ENCODE measurements at places on chromosomes 16 and 17.
A peak's percentile ranks its signal among the peaks of the same experiment; 100 is the strongest.

DNA sequence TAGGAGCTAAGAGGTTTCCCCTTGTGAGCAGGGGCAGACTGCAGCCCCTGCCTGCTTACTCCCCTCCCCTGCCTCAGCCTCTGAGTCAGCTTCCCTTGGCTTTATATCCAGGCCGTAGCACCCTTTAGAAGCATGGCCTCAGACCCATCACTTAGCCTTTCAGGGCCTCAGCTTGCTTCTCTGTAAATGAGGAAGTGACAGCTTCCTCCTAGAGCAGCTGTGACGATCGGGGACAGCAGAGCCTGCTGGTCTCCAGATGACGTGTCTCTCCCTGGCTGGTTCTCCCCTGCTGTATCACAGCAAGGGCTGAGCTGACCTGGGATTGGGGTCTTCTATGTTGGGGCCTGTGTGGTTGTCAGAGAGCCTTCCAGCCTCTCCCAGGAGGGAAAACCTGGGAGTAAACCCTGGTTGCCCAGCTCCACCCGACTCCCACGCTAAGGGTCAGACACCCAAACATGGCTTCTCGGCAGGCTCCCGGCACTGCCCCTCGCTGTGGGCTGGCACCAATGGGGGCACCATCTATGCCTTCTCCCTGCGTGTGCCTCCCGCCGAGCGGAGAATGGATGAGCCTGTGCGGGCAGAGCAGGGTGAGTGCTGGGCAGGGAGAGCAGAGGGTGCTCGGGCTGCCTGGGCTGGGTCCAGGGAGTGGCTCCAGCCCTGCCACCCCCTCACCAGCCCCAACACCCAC lies 16.3 kb upstream of the MYO15B start:
- no peaks in the 10 kb centered on the region for H3K27me3 ChIP-seq
- no peaks in the 10 kb centered on the region for H3K36me3 ChIP-seq
- no peak overlapping the region for H3K4me3 ChIP-seq

DNA sequence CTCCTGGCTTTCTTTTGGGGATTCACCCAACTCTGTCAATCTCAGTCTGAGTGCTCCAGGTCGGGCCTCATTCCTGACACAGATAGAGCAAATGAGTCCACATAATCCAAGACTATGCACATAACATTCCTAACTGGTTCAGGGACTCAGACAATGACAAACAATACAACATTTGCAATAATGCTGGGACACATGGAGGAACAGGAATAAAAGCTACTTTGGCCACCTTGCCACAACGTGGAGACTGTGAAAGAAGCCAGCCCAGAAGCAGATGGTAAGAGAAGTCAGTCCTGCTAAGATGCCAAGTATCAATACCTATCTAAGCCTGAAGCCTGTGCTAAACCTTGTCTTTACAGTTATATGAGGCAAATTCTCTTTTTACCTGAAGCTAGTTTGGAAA lies 39.0 kb downstream of the GLG1 start:
- H3K36me3 ChIP-seq, result no peaks in the 10 kb centered on the region
- peaks cover 34% of the 10 kb centered on the region for H3K4me1 ChIP-seq
- DNase-seq, result no peak
- no peak overlapping the region for H3K4me3 ChIP-seq
- H3K27ac ChIP-seq, result no peak overlapping the region

- no peak overlapping the region for H3K4me3 ChIP-seq
- H3K4me1 ChIP-seq, result no peaks in the 10 kb centered on the region
- H3K27me3 ChIP-seq, result no peaks in the 10 kb centered on the region
- H3K27ac ChIP-seq, result no peak overlapping the region
- H3K36me3 ChIP-seq, result no peaks in the 10 kb centered on the region
Measured at GRCh38 chr17:62910277-62910676, 55.8 kb upstream of the TANC2 start.

DNA sequence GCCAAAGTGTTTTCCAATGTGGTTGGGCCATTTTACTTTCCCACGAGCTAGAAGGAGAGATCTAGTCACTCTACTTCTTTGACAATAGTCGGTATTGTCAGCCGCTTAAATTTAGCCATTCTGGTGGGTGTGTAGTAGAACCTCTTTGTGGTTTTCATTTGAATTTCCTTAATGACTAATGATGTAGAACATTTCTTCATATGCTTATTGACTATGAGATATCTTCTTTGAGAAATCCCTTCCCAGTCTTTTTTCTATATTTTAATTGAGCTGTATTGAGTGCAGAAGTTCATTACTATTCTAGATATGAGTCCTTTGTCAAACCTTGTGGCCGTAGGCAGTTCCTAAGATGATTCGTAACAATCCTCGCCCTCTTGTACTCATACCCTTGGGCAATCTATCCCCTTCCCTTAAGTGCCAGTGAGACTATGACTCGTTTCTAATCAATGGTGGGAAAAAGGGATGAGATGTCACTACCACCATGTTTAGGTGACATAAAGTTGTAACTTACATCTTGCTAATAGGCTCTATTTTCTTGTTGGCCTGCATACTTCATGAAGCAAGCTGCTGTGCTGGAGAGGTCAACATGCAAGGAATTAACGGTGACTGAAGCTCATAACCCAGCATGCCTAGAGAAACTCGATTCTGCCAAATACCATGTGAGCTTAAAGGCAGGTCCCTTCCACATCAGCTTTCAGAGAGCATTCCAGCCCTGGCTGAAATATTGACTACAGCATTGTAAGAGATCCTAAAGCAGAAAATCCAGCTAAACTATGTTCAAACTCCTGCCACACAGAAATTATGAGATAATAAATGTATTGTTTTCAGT lies 817.9 kb upstream of the SOX9 start:
- H3K4me1 ChIP-seq, result no peaks in the 10 kb centered on the region
- no peak overlapping the region for H3K27ac ChIP-seq
- no peak overlapping the region for H3K4me3 ChIP-seq
- no peaks in the 10 kb centered on the region for H3K27me3 ChIP-seq

DNA sequence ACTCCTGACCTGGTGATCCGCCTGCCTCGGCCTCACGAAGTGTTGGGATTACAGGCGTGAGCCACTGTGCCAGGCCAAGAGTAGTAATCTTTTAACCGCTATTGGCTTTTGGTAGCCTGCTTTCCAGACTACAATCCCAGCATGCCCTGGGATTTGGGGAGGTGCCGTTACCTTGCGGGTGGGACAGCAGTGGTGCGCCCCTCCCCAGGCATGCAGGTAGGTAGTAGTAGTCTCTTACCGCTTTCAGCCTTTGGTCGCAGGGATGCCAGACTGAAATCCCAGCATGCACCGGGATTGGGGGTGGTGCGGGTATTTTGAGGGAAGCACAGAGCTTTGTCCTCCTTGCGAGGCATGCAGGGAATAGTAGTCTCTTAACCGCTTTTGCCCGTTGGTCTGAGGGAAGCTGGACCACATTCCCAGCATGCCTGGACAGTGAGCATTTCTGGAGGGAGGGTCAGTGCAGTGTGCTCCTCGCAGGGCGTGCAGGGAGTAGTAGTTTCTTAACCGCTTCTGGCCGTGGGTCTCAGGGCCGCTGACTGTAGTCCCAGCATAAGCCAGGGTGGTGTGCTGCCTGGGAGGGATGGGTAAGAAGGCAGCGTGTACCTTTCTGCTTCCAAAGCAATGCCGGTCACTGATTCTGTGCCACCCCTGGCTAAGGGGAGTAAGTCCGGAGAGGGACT lies 1686.8 kb downstream of the TP53TG3F start:
- no peak overlapping the region for H3K27ac ChIP-seq
- H3K27me3 ChIP-seq, result no peaks in the 10 kb centered on the region
- DNase-seq, result no peak
- H3K4me3 ChIP-seq, result no peak overlapping the region
- no peaks in the 10 kb centered on the region for H3K4me1 ChIP-seq

- H3K4me3 ChIP-seq, result no peak overlapping the region
- H3K27ac ChIP-seq, result no peak overlapping the region
- H3K4me1 ChIP-seq, result peaks cover 15% of the 10 kb centered on the region
- no peak for DNase-seq
Measured at GRCh38 chr17:49390548-49391324, 23.9 kb downstream of the PHB1 start.

DNA sequence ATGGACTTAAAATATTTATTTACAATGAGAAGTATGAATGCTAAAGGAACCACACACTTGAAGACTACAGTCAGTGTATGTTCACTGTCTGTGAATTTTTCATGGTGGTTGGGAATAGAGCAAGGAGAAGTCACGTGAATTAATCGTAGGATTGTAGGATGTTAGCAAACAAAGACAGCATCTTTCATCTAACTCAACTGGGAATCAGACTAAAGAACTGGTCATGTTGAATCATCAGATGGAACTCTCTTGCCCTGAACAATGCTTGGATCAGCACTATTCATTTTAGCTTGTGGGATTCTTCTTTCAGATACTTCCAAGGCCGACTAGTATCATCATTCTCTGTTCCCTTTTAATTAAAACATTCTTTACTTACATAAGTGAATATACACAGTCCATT lies 18.1 kb downstream of the KCNJ2 start:
- H3K27me3 ChIP-seq, result no peaks in the 10 kb centered on the region
- no peaks in the 10 kb centered on the region for H3K36me3 ChIP-seq
- peaks cover 61% of the 10 kb centered on the region for H3K4me1 ChIP-seq
- H3K27ac ChIP-seq, result no peak overlapping the region
- H3K4me3 ChIP-seq, result no peak overlapping the region
- DNase-seq, result no peak

- peaks cover 34% of the 10 kb centered on the region for H3K4me1 ChIP-seq
- peak; percentile 57 for DNase-seq
- peak overlapping the region; percentile 77 for H3K4me3 ChIP-seq
- H3K27me3 ChIP-seq, result no peaks in the 10 kb centered on the region
Measured at GRCh38 chr16:53503991-53504663, 1.1 kb upstream of the AKTIP start.

- peaks cover 18% of the 10 kb centered on the region for H3K4me1 ChIP-seq
- peak; percentile 33 for DNase-seq
- peak overlapping the region; percentile 13 for H3K4me3 ChIP-seq
- no peaks in the 10 kb centered on the region for H3K36me3 ChIP-seq
Measured at GRCh38 chr16:84526794-84527531, 22.5 kb upstream of the MEAK7 start.

DNA sequence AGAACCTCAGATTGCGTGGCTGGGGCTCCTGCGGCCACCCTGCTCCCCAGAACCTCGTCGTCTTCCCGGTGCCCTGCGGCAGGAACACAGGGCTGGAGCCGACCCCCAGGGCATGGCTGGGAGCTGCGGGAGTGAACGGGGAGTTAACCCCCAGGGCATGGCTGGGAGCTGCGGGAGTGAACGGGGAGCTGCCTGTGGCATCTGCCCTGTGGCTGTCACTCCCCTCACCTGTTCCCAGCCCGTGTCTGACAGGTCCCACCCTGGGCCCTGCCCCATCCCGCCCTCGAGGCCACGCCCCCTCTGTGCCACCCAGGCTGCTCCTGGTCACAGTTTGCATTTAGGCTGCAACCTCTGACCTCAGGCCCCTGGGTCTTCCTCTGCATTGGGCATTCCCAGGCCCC lies 39.4 kb upstream of the ACSF3 start:
- no peak overlapping the region for H3K27ac ChIP-seq
- DNase-seq, result no peak
- H3K27me3 ChIP-seq, result peaks cover 38% of the 10 kb centered on the region
- no peaks in the 10 kb centered on the region for H3K4me1 ChIP-seq
- no peaks in the 10 kb centered on the region for H3K36me3 ChIP-seq

Measured in gastrocnemius medialis (tissue), 4 donors.